Renal cortical epithelial cell (primary cell): ENCODE measurements at places on chromosomes 4 and X. TPM values are rescaled to one million over a fixed set of nuclear protein-coding genes. Genes with fewer than 3 reads are reported as not detected.

Gene CXXC4
- 0.05 TPM in 1 of 2 replicates, not detected in the other for total RNA-seq

Gene FHDC1
- total RNA-seq = 3.6 and 5.5 TPM in 2 replicates

- peak; percentile 68 for DNase-seq
These were observed 17.8 kb downstream of the SCD5 start for GRCh38 chr4:82780752-82781231.

Gene GCNA
- total RNA-seq = 0.17 and 3.7 TPM in 2 replicates

GRCh38 chr4:176478076-176478475, 158.3 kb downstream of the SPCS3 start:
- no peak for DNase-seq

Gene EPHA5
- total RNA-seq = under 0.01 and 0.70 TPM in 2 replicates

Gene TCEAL2
- total RNA-seq = not detected in 2 replicates

DNA sequence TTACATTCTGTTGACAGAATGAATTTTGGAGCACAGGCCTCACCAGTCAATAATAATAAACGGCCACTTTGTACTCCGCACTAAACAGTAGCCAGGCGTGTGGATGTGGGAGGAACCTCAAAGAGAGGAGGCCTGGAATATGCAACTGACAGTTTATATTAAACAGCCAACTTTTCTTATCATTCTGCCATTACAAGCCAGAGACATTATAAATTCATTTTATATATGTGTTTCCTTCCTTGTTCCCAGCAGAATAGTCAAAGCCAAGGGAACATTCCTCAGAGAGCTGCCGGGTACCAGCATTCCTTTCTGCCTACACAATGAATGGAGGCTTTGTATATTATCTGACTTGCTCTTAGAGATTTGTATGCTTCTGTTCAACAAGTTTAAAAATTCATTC, 436.5 kb upstream of the FTHL17 start:
- peak; percentile 56 for DNase-seq

- no peak for DNase-seq
These were observed 129.4 kb upstream of the ACSL4 start for GRCh38 chrX:109862433-109862832.

DNA sequence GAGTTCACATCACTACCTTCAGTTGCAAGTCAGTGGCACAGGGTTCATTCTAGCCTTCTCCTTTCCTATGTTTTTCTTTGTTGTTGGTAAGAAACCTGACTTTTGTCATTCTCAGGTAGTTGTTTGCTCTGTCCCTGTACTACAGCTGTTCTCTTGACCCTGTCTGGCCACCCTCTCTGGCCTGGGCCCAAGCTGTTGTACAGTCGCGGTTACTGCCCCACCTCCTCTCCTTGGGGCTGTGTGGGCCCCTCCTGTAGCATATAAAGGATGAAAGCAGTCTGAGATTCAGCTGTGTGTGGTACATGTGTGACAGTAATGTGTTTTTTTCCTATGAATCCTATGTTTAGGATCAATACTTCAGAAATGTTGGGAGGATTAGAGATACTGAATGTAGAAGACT, 12.5 kb downstream of the MOB1B start:
- no peak for DNase-seq

DNA sequence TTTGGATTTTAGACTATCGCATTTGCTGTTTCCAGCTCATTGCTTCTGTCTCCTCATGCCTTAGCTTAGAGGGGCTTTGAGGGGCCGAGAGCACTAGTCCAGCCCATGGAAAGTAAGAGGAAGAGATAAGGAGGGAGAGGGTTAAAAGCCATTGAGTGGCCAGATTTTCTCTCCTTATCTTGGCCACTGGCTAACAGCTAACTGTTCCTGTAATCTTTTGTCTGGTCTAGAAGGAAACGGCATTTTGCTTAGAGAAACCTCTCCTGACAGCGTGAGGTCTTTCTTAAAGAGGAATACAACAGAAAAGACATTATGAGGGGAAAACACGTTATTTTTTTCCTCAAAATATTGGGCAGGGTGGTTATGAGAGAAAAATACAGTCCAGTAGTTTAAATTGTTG, 7.9 kb downstream of the GPR101 start:
- DNase-seq = no peak

Gene CSAG1
- total RNA-seq = not detected in 2 replicates

DNA sequence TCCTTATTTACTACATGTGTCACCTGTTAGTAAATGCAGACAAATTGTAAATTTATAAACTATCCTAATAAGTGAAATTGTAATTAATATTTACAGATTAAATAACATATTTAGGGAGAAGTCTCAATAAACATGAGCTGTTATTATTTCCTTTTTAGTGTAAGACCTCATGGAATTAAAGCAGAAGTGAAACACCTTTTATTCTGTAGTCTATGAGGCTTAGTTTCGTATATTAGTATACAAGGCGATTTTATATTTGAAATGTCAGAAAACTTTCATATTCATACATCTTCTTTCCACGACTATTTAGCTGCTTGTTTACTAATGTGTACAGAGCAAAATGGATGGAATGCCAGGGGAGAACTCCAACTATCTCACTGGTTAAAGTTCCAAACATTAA, 414.4 kb downstream of the ARHGAP24 start:
- DNase-seq = no peak

- no peak for DNase-seq
These were observed 1272.1 kb downstream of the ARAP2 start for GRCh38 chr4:34972189-34972588.
